Hepatocyte (in vitro differentiated cells): ENCODE measurements at places on chromosomes 2 and 18.
A peak's percentile ranks its signal among the peaks of the same experiment; 100 is the strongest.

- H3K27ac ChIP-seq: peak overlapping the region; percentile 80
- no peaks in the 10 kb centered on the region for H3K27me3 ChIP-seq
- H3K4me3 ChIP-seq: no peak overlapping the region
- DNase-seq: peak; percentile 76
- H3K36me3 ChIP-seq: no peaks in the 10 kb centered on the region
These were observed 74.6 kb downstream of the ARL4C start for GRCh38 chr2:234422273-234422732.

DNA sequence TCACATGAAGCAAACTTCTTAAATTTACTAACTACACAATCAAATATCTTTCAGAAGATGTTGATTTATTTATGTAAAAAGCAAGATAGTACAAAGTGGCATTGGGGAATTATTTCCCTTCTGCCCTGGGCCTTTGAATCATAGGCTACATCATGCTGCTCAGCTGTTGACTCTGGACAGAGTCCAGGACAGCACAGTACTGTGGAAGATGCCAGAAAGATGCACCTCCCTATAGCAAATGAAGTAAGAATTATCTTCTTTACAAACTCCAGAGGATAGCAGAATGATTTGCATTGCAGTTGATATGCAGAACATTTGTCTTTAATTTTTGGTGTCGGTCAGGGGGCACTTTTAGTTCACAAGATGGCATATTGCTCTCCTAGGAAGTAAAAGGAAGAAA lies 1354.5 kb upstream of the ZEB2 start:
- H3K27ac ChIP-seq: no peak overlapping the region
- no peak for DNase-seq
- no peaks in the 10 kb centered on the region for H3K36me3 ChIP-seq

- no peaks in the 10 kb centered on the region for H3K36me3 ChIP-seq
- peak; percentile 33 for DNase-seq
- no peak overlapping the region for H3K4me3 ChIP-seq
- no peak overlapping the region for H3K27ac ChIP-seq
These were observed 1074.4 kb upstream of the GYPC start for GRCh38 chr2:125581557-125581956.

DNA sequence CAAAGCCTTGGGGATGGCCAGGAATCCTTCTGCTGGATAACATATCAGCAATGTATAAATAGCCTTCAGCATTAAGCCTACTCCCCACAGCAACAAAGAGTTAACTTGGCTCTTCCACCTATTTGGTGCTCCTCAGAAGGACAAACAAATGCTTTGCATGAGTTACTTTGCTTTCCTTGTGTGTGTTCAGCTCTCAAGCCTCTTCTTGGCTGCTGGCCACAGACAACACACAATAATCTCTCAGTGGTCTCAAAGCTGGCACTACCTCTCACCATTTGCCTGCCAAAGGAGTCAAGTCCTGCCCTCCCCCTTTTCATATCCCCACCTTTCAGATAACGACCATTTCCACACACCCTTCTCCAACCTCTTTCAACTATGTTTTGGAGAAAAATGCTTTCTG lies 17.5 kb downstream of the FTCDNL1 start:
- H3K36me3 ChIP-seq: no peaks in the 10 kb centered on the region
- no peak overlapping the region for H3K27ac ChIP-seq
- no peaks in the 10 kb centered on the region for H3K27me3 ChIP-seq
- H3K4me1 ChIP-seq: no peaks in the 10 kb centered on the region

- H3K36me3 ChIP-seq: no peaks in the 10 kb centered on the region
- H3K4me3 ChIP-seq: no peak overlapping the region
- no peak for DNase-seq
- H3K27ac ChIP-seq: no peak overlapping the region
- no peaks in the 10 kb centered on the region for H3K4me1 ChIP-seq
These were observed 401.5 kb downstream of the CNTNAP5 start for GRCh38 chr2:124426625-124427024.
